ENCODE measurements at places on chromosomes 6 and 20. TPM values are rescaled to one million over a fixed set of nuclear protein-coding genes. Genes with fewer than 3 reads are reported as not detected.

DNA sequence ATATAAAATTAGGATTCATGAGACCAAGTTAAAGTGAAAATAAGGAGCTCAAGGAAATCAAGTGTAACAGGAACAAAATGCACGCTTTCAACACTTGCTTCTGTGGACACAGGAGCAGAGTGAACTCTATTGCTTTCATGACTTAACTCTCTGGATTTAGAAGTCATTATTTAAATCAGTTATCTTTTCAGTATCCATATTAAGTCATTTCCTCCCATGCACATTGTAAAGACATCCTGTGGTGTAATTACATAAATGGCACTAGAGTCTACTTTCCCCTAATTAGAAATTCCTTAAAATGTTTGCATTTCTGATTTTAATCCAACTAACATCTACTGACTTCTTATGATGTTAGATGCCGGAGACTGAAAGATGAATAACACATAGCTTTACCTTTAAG lies 88.0 kb downstream of the INSM1 start:
- no peak for DNase-seq

DNA sequence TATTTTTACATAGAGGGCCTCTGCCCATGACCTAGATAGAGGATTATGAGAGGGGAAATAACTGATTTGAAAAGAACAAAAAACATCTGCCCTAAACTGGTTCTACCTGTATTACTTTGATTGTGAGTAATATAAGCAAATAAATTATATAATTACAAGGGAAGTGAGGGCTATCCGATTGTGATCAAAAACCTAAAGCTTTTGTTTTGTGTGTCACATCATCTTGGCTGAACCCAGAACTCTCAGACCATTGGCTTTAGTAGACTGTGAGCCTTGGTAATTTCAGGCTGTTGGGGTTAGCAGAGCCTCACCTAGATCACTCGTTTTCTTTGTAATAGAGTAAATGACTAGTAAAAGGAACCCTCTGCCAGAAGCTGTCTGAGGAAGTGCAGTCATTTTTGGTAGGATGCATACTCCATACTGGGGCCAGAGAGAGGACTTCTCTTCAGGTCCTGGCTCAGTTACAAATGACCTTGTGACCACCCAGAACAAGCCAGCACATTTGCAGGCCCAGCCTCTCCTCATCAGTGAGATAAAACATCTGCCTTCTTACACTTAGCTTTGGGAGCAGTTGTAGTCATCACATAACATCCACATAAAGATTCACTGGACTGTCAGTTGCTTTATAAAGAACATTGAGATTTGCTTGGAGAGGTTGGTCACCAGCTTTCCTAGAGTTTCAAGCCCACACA lies 13.5 kb downstream of the STK35 start:
- no peak for DNase-seq

GRCh38 chr6:147910281-147910680 lies 401.8 kb downstream of the SAMD5 start:
- DNase-seq, result no peak

ATP6V1G2 gene
- 3.3 TPM for total RNA-seq

- DNase-seq, result no peak
Observed at GRCh38 chr6:44466955-44467354, 79.4 kb downstream of the CDC5L start.

TCF15 gene
- total RNA-seq, result not detected

SCRT2 gene
- total RNA-seq, result not detected

DNA sequence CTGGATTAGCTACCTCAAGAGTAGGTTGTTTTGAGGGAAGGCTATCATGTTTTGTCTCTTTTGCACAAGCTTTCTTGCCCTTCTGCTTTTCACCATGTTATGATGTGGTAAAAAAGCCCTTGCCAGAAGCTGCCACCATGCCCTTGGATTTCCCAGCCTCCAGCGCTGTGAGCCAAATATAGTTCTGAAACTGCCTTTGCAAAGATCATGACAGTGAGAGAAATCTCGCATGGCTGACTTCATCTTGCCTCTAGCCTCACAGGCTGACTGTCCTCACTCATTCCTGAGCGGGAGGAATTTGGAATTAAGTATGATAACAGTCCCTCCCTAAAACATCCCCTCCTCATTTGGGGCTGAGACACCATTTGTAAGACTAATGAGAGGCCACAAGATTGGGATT lies 207.7 kb downstream of the BTBD9 start:
- DNase-seq, result no peak

GRCh38 chr6:94559829-94560537 lies 1017.4 kb upstream of the MANEA start:
- no peak for DNase-seq

GRCh38 chr20:5836569-5836968 lies 86.4 kb downstream of the SHLD1 start:
- DNase-seq, result no peak

GABRR2 gene
- total RNA-seq, result 0.49 TPM

TRERF1 gene
- 31.0 TPM for total RNA-seq

- DNase-seq, result no peak
Observed at GRCh38 chr6:30315156-30315555, 11.6 kb upstream of the TRIM39 start.

GRCh38 chr6:44627091-44627882 lies 239.8 kb downstream of the CDC5L start:
- no peak for DNase-seq

DNA sequence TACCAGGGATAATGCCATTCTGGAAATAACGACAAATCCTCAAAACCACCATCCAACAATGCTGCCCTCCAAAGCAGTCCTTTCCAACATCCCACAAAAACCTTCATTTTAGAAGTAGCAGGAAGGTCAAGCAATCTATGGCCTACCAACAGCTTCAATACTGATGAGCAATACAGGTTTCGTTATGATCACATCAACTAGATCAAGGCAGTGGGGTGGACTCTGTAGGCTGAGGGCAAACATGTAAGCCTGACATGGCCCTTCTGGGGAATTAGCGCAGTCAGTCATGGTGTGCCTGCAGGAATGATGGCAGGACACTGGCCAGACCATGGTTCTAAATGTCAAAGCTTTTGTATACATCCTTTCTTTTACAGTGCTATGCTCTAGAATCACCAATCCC lies 41.7 kb downstream of the EZR start:
- no peak for DNase-seq

GRCh38 chr20:13142143-13142542 lies 78.9 kb upstream of the ISM1 start:
- DNase-seq, result no peak

DNA sequence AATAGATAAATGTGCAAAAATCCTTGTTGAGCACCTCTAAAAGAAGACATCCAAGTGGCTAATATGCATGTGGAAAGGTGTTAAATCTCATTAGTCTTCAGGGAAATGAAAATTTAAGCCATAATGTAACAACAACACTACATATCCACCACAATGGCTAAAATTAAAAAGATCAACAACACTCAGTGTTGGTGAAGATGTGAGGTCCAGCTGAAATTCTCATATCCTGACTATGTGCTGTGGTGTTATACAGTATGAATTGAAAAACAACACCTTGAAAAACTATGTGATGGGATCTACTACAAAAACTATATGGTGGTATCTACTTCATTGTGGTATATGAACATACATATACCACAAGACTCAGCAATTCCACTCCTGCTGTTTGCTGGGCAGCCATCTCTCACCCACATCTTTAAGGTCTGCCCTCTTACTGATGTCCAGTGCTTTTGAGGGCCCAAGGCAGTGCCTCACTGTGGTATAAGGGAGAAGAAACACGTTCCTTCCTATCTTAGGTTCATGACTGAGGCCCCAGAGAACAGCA lies 146.4 kb downstream of the CD83 start:
- no peak for DNase-seq

ANGPT4 gene
- not detected for total RNA-seq

DNA sequence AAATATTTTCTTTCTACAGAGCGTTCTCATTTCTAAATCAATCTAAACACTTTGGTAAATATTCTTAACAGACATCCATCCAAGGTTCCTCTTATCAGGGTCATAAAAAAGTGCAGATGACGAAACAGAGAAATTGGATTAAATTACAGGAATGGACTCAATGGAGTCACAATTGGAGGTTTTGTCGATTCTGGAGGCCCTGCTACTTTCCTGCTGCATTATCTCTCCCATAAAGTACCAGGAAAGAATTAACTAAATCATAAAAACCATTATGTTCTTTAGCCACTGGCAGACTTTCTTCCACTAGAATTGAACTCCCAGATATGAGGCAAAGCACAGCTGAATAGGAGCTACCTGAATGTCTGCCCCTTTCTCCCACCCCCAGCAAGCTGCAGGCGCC lies 610.6 kb downstream of the HDGFL1 start:
- DNase-seq, result no peak

DNA sequence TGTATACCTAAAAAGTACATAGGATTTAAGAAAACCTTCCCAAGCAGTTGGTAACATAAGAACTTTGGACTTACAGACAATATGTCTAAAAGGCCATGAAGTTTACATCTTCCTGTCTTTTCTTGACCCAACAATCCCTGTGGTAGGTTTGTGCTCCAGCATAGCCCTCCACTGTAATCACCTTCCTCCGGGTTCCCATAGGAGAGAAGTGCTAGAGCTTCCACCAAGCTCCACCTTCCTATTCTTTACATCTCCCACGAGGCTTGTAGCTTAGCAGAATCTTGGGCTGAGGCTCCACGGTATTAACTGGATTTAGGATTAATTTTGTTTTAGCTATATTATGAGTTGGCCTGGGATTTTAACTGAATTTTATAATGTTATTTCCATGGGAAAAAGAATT lies 23.3 kb downstream of the ADGRG6 start:
- DNase-seq, result no peak

SLC13A3 gene
- not detected for total RNA-seq
